ENCODE measurements at places on chromosomes 3 and 15. TPM values are rescaled to one million over a fixed set of nuclear protein-coding genes. Genes with fewer than 3 reads are reported as not detected.
A peak's percentile ranks its signal among the peaks of the same experiment; 100 is the strongest.

The SEMA5B gene
- total RNA-seq: not detected

DNA sequence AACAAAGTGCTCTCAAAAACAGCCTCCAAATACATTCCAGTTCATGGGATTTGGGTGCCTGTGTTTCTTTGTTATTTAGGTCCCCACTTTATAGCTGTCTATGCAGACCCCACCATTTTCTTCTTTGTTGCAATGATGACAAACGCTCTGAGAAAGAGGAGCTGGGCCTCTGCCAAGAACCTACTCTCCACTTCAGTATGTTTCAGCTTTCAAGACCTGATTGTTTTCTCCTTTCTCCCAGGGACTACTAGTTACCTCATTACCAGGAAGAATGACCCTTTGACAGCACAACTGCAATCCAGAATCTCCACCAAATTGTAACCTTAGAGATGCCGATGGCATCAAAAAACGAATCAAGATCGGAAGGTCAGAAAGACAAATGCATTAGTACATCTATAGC, 236.8 kb downstream of the MEIS2 start:
- no peak for DNase-seq

GRCh38 chr3:175659670-175660350, 800.7 kb downstream of the NAALADL2 start:
- DNase-seq: no peak

GRCh38 chr3:170730071-170730812, 139.8 kb downstream of the RPL22L1 start:
- no peak for DNase-seq

DNA sequence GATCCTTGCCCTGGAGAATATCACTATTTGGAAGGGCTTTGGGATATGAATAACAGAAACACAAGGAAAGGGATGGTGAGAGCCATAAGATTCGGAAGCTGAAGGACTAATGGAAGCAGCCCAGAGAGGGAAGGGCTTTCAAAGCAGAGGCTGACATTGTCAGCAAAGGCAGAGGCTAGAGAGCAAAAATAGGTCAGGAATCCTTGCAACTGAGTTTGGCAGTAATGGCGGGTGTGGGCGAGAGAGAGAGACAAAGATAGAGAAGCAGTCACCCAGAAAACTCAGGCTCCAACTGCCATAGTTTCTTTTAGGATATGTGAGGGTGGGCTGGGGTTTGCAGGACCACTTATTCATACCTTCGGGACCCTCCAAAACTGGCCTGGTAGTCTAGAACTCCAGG, 248.6 kb downstream of the OPA1 start:
- DNase-seq: no peak

- DNase-seq: peak; percentile 66
These were observed 24.7 kb upstream of the MCTP2 start for GRCh38 chr15:94206463-94207167.

- DNase-seq: no peak
These were observed 11.3 kb downstream of the PRICKLE2 start for GRCh38 chr3:64213962-64214379.
